ENCODE measurements at places on chromosomes 2 and 18. TPM values are rescaled to one million over a fixed set of nuclear protein-coding genes. Genes with fewer than 3 reads are reported as not detected.

DNA sequence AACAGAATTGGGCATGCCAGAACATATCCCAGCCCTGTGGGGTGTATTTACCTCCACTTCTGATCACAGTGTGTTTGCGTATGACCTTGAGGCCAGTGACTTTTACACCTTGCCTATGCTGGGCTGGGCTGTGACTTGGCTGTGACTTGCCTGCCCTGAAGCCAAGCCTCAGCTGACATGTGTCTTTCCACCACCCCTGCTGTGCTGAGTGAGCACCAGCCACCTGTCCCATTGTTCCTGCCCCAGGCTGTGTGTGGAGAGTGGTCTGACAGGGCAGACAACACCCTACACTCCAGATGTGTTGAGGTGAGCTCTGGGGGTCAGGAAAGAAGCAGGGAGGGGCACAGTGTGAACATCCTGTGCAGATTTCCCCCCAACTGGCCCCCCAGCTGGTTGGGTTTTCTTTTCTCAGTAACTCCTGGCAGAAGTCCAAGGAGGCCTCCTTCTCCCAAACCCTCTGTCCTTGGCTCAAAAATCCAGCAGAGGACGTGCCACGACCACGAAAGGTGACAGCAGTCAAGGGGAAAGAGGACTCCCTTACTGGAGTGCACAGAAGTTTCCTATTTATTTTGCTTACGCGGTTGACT lies 5.1 kb upstream of the STEAP3 start:
- no peak for DNase-seq

The FEV gene
- total RNA-seq, result not detected

The ARMC9 gene
- total RNA-seq, result 3.1 TPM

The GRHL1 gene
- total RNA-seq, result 0.69 TPM

The CIAO1 gene
- total RNA-seq, result 68.6 TPM
